ENCODE measurements at places on chromosomes 16 and 17. TPM values are rescaled to one million over a fixed set of nuclear protein-coding genes. Genes with fewer than 3 reads are reported as not detected.

GRCh38 chr16:58970775-58971174 lies 236.7 kb upstream of the GOT2 start:
- DNase-seq, result no peak

DNA sequence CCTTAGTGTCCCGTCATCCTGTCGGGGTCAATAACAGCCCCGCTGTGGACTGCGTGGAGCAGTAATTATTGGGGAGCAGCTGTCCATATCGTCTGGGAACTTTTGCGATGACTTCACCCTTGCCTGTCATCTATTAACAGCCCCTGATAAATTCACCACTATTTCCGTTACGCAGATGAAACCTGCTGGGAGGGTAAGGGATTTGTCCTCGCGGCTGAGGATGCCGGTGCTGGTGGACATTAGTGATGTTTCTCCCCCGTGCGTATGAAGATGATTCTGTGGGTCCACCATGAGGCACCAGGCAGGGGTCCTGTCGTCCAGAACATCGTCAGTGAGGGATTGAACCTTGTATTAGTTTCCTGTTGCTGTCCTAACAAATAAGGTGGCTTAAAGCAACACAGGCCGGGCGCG lies 1.0 kb downstream of the FLYWCH2 start:
- no peak for DNase-seq

Gene KIF2B
- not detected for total RNA-seq

DNA sequence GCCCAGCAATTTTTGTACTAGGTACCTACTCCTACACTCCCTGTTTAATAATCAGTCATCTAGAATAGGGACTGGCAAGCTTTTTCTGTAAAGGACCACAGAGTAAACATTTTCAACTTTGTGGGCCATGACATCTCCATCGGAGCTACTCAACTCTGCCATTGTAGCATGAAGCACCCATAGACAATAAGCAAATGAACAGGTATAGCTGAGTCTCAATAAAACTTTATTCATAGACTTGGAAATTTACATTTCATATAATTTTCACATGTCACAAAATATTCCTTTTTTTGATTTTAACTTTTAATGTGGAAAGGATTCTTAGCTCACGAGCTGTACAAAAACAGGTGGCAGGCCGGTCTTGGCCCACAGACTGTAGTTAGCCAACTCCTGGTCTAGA lies 345.8 kb downstream of the SOX9 start:
- DNase-seq, result no peak

Gene GRB7
- 0.64 TPM for total RNA-seq

Measured in activated T-helper 1 cell treated with anti-CD3 and anti-CD28 coated beads, Interleukin-12 subunit alpha, Interleukin-12 subunit beta, Interleukin-2, Interleukin-4 antibody, amounts not matched to agents 30 ng/mL and 10 ng/mL and 1 ng/mL, durations not matched to agents 14 hours and 24 hours and 36 hours (primary cell).